ENCODE measurements at places on chromosomes 12 and 14. TPM values are rescaled to one million over a fixed set of nuclear protein-coding genes. Genes with fewer than 3 reads are reported as not detected.

The ARHGAP9 gene
- 172 TPM for total RNA-seq

The ESRRB gene
- total RNA-seq, result 0.05 TPM

The KCNA5 gene
- total RNA-seq, result not detected

The CLEC1A gene
- total RNA-seq, result not detected

The DPPA3 gene
- not detected for total RNA-seq

The TAS2R7 gene
- not detected for total RNA-seq

The P2RX7 gene
- 15.8 TPM for total RNA-seq

The KRT78 gene
- total RNA-seq, result not detected

The CLEC4D gene
- total RNA-seq, result not detected

The OTX2 gene
- not detected for total RNA-seq

The RARG gene
- 47.6 TPM for total RNA-seq

The ABHD12B gene
- total RNA-seq, result not detected

The CMA1 gene
- total RNA-seq, result not detected

The PLA2G1B gene
- total RNA-seq, result not detected

The CDH24 gene
- total RNA-seq, result 2.6 TPM

The ENDOU gene
- total RNA-seq, result not detected

The FOXG1 gene
- not detected for total RNA-seq

The TMEM233 gene
- total RNA-seq, result not detected

The OR4E2 gene
- not detected for total RNA-seq

The ADAM20 gene
- 0.23 TPM for total RNA-seq

The TAS2R8 gene
- not detected for total RNA-seq

The B3GNT4 gene
- 0.36 TPM for total RNA-seq

The GLS2 gene
- 0.89 TPM for total RNA-seq

The SCYL2 gene
- total RNA-seq, result 37.7 TPM

The DHRS1 gene
- total RNA-seq, result 20.7 TPM

The GLT1D1 gene
- total RNA-seq, result 1.0 TPM

The TMEM19 gene
- 18.5 TPM for total RNA-seq

The SYNE2 gene
- 75.6 TPM for total RNA-seq

The HOXC5 gene
- not detected for total RNA-seq

The VWF gene
- total RNA-seq, result 0.02 TPM

The CCDC88C gene
- 175 TPM for total RNA-seq

The MRPS35 gene
- total RNA-seq, result 39.8 TPM

The PRH2 gene
- total RNA-seq, result not detected

The SMCO2 gene
- total RNA-seq, result 0.45 TPM

The NTF3 gene
- not detected for total RNA-seq

The AMN gene
- total RNA-seq, result 0.32 TPM

The MBD6 gene
- total RNA-seq, result 75.0 TPM

The TGM1 gene
- total RNA-seq, result 5.6 TPM

The RACGAP1 gene
- total RNA-seq, result 144 TPM

The PLEKHG7 gene
- total RNA-seq, result not detected

The PRPF40B gene
- total RNA-seq, result 10.1 TPM

The ASIC1 gene
- 8.5 TPM for total RNA-seq

The KRT82 gene
- not detected for total RNA-seq

The PLD4 gene
- total RNA-seq, result 0.11 TPM

The GCN1 gene
- 121 TPM for total RNA-seq

The KIF5A gene
- 1.3 TPM for total RNA-seq

The RASSF3 gene
- total RNA-seq, result 75.3 TPM

The SPX gene
- 0.52 TPM for total RNA-seq
